Right cardiac atrium (tissue), 5 donors: ENCODE measurements at places on chromosomes 5 and 9.
A peak's percentile ranks its signal among the peaks of the same experiment; 100 is the strongest.

DNA sequence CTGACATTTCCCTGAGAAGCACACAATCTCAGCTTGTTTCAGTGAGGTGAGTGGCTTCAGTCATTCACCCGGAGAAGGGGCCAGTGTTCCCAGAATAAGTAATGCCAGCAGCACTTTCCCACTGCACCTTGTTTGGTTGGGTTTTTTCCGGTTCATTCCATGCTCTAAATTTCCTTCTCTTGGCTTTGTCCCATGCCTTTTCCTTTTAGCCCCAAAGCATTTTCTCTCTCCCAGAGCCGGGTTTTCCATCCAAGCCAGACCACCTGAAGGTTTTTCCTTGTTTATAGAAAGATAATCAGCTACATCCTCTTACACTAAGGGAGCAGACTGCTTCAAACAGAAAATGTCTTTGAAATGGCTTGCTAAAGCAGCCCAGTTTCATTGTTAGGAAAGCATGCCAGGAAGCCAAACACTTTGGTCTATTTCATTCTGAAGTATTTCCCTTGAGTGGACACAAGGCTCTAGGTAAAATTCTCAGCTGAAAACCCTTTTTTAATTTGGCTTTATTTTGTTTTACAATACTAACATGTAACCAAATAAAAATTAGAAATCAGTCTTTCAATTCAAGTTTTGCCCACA is 501.6 kb downstream of the DTWD2 start:
- DNase-seq, result peak; percentile 2

- no peak for DNase-seq
Measured at GRCh38 chr5:126464016-126464415, 40.8 kb downstream of the GRAMD2B start.

DNA sequence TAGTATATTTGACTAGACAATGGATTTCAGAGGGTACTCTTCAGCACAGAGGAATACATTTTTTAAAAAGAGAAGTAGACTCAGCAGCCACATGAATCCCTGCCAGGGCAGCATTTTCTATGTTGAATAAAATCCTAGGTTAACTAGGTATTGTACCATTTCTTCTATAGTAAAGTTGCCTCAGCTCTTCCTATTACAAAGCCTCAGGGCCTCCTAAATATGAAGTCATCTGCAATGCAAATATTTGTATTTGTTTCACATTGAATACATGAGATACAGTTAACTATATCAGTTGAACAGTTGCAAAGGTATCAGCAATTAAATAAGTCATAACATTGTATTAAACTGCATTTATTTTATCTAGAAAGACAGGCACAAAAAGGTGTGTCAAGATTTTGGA is 59.5 kb downstream of the NUDT12 start:
- DNase-seq, result no peak

- no peak for DNase-seq
Measured at GRCh38 chr5:54083851-54084250, 226.5 kb downstream of the ARL15 start.

DNA sequence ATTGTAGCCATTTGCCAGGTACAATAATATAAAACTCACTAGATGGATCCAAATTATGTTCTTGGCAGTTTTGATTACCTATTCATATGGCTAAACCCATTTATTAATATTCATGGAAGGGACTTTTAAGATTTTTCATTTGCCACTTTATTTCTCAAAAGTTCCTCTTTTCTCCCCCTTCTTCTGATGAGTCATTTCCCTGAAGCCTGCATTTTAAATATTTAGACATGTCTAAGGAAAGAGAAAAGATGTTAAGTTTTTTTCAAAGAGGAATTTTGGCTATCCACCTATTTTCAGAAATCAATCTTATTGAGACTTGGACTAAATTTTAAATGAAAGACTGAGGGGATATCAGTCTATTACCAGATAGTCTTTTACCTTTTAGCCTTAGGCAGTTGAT is 1189.4 kb downstream of the EFNA5 start:
- no peak for DNase-seq

GRCh38 chr9:136437839-136438547 is 1.7 kb downstream of the INPP5E start:
- no peak for DNase-seq

- DNase-seq, result no peak
Measured at GRCh38 chr5:132451387-132451786, 39.2 kb downstream of the IRF1 start.

GRCh38 chr9:130741831-130742449 is 48.4 kb downstream of the EXOSC2 start:
- no peak for DNase-seq

DNA sequence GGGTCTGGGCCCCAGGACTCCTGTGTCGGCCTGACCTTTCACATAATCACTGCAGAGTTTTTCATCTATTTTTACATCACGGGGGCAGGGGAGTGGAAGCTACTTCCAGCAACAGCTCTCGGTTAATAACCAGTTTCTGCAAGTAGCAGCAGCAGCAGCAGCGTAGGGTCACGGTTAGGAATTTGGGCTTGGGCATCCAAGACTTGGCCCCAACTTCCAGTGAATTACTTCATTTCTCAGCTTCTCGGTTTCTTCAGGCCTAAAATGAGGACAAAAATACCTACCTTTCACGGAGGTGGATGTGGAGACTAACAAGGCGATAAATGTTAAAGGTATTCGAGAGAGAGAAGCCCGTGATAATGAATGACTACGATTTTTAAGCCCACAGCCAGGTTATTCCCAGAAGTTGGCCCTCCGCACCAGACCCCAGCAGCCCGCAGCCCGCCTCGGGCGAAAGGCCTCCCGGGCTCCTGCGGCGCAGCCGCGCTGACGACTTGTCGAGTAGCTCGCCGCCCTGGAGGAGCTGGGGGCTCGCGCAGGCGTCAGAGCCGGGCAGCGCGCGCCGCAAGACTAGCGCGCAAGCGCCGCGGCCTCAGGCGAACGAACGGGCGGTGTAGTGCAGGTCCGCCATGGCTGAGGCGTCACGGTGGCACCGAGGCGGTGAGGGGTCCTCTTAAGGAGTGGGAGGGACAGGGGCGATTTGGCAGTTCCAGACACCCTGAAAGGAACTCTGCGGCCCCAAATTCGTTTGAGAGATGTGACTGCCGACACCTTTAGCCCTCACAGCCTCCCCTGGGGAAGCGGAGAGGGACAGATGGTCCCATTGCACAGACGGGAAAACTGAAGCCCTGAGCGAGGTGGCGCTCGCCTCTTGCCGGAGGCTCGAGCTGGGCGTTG is at the start of gene PKD2L2:
Gene PKD2L2, plus strand, starts transcription at position 595 of the 897 bp plus-strand sequence. Its CDS starts 35 bp downstream, at position 630.
- DNase-seq, result peak; percentile 96

DNA sequence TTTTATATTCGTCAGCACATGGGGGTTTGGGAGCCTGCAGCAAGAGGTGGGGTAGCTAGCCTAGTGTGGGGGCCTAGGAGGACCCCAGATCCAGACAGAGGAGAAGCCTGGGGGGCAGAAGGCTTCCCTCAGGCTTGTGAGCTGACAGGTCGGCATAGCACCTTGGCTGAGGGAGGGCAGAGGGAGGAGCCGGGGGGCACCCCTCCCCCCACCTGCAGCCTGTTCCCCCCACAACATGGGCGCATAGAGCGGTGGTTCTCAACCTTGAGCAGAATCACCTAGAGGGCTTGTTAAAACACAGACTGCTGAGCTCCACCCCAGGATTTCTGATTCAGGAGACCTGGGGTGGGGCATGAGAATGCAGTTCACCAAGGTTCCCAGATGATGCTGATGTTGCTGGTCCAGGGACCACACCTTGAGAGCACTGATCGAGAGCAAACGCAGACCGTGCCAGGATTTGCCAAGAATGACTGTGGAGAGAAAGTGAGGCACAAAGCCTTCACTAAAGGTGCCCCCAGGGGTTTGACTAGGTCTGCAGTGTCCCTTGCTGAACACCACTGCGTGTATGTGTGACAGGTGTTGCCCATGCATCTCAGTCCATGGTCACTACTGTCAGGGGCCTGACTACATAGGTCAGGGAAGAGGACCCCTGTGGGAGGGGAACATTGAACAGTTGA is 163.3 kb downstream of the MACROH2A1 start:
- DNase-seq, result no peak

DNA sequence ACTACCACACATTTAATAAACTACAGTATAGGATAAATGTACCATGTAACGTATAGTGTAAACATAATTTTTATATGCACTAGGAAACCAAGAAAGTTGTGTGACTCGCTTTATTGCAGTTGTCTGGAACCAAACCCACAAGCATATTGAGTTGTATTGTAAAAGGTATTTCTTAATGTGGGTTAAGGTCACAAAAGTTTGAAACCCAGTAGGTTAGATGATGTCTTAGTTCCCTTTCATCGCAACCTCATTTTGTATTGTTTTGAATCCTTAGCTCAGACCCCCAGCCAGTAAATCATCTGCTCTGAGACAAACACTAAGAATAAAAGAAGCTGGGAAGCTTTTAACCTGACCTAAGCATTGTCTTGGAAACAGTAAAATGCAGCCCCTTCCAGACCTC is 79.1 kb downstream of the TRIO start:
- no peak for DNase-seq

- DNase-seq, result no peak
Measured at GRCh38 chr5:145244251-145244650, 590.9 kb downstream of the PRELID2 start.

- DNase-seq, result no peak
Measured at GRCh38 chr9:126325821-126326220, 808 bp upstream of the MVB12B start.

DNA sequence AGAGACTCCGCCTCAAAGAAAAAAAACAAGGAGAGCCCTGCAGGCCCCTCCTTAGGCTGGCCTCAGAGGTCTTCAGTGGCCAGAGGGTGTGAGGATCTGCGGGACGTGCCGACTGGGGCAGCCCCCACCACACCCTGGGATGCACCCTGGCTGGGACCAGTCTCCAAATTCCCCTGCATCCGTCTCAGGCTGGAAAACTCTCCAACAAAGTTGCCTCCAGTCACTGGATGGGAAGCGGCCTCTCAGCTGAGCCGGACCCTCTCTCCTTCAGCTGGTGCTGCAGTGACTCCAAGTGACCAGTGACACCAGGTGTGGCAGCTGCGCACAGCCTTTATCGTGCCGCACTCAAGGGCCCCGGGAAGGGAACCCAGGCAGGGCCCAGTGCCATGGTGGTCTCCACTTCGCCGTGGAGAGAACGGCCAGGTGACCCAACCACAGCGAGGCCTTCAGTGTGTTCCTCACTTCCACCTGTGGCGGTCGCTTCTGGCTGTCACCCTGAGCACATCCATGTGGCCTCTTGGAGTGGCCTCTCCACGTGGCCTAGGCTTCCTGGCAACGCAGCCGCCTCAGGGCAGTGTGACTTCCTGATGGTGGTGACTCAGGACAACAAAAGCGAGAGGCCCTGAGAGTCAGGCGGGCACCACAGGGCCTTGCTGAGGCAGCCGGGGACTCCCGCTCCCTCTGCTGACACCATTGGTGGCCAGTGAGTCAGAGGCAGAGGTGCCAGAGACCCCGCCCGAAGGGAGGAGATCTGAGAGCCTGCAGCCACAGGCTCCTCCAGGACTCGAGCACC is 19.3 kb upstream of the CAMSAP1 start:
- no peak for DNase-seq

DNA sequence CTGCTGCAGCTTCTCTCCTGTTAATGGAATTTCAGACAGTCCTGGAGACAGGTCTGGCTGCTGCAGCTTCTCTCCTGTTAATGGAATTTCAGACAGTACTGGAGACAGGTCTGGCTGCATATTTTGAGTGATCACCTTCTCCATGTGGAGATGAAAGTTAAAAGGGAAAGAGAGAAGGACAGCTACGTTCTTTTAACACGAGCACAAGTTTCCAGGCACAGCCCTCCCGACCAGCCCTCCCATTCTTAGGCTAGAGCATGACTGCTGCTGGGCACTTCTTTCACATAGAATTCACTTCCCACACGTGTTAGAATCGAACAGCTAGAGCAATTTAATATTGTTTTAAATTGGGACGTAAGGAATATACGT is 133.3 kb upstream of the DMRT1 start:
- DNase-seq, result no peak

DNA sequence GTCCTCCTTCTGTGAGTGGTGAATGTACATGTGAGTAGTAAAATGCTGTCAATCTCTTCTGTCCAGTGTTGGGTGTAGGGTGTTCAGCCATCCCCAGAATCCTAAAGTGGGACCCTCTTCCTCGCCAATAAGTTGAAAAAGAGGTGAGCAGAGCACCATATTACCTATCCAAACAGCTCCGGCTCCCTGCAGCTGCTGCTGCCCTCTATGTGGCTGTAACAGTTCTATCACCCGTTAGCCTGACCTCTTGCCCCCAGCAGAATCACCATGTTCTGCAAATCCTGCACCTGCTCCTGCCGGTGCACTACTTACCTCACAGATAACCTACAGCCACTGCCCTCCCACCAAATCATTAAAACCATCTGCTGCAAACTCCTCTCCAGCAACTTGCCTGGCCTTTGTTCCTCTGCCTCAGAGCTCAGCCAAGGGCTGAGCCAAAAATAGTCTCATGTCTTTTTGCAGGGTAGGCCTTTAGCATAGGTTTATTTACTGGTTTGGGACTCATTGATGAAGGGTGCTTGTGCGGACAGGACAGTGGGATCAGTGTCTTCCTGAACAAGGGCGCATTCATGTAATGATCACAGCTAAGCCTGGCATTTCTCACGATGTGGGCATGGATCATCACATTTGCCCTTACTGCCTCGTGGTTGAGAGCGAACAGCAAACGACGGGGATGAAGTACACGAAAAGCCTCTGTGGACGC is 49.6 kb upstream of the CCL21 start:
- no peak for DNase-seq

GRCh38 chr9:105341434-105342146 is 97.1 kb downstream of the SLC44A1 start:
- DNase-seq, result no peak

- no peak for DNase-seq
Measured at GRCh38 chr9:99044827-99045226, 60.1 kb upstream of the TGFBR1 start.

GRCh38 chr5:14534773-14535172 is 46.8 kb upstream of the OTULINL start:
- DNase-seq, result no peak

GRCh38 chr9:129353697-129354336 is 175.8 kb upstream of the IER5L start:
- peak; percentile 56 for DNase-seq

GRCh38 chr5:94240596-94240992 is 377.8 kb downstream of the KIAA0825 start:
- DNase-seq, result no peak

DNA sequence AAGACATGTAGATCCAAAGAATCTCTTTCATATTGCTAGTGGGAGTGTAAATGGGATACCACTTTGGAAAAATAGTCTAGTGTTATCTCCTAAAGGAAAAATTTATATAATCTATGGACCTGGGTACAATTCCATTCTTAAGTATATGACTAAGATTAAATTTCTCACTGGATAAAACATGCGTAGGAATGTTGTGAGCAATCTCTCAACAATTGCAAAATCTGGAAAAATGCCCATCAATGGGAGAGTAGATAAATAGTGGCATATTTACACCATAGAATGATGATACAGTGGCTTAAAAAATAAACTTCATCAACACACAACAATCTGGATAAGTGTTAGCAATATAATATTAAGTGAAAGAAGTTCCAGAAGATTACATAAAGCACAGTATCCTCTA is 469.5 kb downstream of the MAN2A1 start:
- no peak for DNase-seq

DNA sequence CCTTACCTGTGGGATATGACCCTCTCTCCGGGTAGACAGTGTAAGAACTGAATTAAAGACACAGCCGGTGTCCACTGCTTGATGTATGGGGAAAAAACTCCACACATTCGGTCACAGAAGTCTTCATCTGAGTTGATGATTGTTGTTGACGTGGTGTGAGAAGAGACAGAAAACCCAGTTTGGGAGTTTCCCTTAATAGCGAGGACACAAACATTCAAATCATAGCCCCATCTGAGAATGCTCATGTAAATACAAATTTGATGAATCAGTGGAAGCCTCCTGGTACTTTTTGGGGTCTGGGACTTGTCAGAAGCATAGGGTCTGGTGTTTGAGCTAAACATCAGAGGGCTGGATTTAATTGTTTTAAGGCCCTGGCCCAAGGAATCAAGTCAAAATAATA is 11.0 kb downstream of the HAVCR1 start:
- DNase-seq, result no peak
